ENCODE measurements at places on chromosomes 16 and 17.

GRCh38 chr16:35295856-35296255, 1836.4 kb downstream of the TP53TG3F start:
- H3K36me3 ChIP-seq, result no peaks in the 10 kb centered on the region
- no peaks in the 10 kb centered on the region for H3K27me3 ChIP-seq
- H3K4me1 ChIP-seq, result no peaks in the 10 kb centered on the region
- no peak for DNase-seq
- H3K27ac ChIP-seq, result no peak overlapping the region
- H3K4me3 ChIP-seq, result no peak overlapping the region

DNA sequence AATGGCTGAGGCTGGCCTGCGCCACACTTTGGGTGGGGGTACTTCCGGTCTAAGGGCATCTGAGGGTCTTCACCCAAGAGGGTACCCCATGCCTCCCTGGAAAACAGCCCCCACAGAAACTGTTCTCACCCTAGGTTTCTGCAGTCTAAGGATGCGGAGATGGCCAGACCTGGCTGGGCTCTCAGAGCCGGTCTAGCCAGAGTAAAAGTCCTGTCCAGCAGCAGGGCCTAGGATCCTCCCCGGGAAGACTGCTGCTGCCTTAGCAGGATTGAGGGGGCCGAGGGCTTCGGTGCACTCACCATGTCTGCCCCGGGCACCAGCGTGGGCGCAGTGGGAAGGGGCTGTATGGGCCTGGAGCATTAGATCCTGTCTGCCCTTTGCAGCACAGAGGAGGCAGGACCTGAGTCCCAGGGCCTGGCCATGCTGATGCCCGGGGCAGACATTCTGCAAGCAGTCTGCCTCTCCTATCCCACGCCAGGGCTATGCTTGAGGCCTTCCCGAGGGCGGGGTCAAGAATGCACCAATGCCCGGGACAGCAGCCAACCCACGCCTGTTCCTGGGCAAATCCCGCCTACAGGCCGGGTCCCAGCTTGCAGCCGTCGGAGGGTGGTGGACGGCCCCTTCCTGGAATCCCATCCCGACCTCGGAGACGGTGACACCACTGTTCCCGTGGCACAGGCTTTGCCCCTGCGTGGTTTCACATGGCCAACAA, 54.7 kb downstream of the CBFA2T3 start:
- no peak overlapping the region for H3K4me3 ChIP-seq
- no peaks in the 10 kb centered on the region for H3K4me1 ChIP-seq
- no peak overlapping the region for H3K27ac ChIP-seq
- H3K27me3 ChIP-seq, result no peaks in the 10 kb centered on the region
- H3K36me3 ChIP-seq, result no peaks in the 10 kb centered on the region

- H3K27me3 ChIP-seq, result no peaks in the 10 kb centered on the region
- peak overlapping the region; percentile 13 for H3K4me3 ChIP-seq
- DNase-seq, result peak; percentile 54
Measured at GRCh38 chr17:41972571-41973407, 6.2 kb downstream of the CNP start.

DNA sequence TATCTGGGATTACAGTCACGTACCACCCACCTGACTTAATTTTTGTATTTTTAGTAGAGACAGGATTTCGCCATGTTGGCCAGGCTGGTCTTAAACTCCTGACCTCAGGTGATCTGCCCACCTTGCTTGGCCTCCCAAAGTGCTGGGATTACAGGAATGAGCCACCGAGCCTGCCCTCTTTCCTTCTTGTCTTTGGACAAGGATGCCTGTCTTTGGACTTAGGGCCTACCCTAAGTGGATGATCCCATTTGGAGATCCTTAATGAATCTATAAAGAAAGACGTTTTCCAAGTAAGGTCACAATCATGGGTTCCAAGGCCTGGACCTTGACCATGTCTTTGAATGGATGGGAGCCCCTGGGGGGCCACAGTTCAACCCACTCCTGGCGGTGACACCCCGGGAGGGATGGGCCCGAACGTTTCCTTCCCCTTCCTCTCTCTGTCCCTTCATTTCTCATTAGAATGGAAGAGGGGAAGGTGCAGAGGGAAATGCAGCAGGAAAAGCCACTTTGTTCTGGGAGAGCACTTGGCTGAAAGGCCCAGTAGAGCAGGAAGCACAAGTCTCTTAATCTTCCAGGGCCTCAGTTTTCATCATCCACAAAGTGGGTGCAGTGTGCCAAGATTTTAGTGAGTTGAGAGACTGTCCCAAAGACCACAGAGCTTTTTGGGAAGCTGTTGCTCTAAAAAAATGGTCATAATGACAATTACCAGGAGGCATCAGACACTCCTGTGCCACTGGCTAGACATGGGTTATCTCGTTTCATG, 353.3 kb downstream of the SEC14L1 start:
- no peak for DNase-seq
- H3K4me1 ChIP-seq, result no peaks in the 10 kb centered on the region
- no peak overlapping the region for H3K27ac ChIP-seq
- peaks cover 21% of the 10 kb centered on the region for H3K36me3 ChIP-seq

GRCh38 chr17:17073581-17074403, 31.5 kb downstream of the MPRIP start:
- peaks cover 4% of the 10 kb centered on the region for H3K36me3 ChIP-seq
- peak; percentile 11 for DNase-seq
- H3K4me3 ChIP-seq, result no peak overlapping the region
- H3K27ac ChIP-seq, result no peak overlapping the region
- H3K4me1 ChIP-seq, result peaks cover 59% of the 10 kb centered on the region

DNA sequence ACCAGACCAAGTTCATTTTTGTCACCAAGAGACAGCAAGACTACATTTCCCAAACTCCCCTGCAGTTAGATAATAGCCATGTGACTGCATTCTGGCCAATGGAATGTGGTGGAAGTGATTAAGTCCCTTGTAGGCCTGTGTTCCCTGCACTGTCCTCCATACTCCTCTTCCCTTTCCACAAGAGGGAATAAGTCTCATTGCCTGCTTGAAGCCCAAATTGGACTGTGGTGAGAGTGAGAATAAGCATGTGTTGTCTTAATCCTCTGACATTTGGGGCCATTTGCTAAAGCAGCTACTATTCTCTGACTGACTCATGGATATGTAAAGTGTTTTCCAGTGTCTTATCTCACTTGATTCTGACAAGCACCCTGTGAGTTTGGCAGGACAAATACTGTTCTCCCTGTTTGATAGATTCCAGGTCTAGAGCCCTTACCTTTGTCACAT, 20.7 kb downstream of the PIK3R6 start:
- H3K27me3 ChIP-seq, result no peaks in the 10 kb centered on the region
- H3K4me1 ChIP-seq, result no peaks in the 10 kb centered on the region
- no peak overlapping the region for H3K4me3 ChIP-seq
- H3K36me3 ChIP-seq, result no peaks in the 10 kb centered on the region

GRCh38 chr17:35011671-35012216, 31.4 kb downstream of the LIG3 start:
- H3K36me3 ChIP-seq, result peaks cover 32% of the 10 kb centered on the region
- H3K27me3 ChIP-seq, result no peaks in the 10 kb centered on the region
- H3K4me1 ChIP-seq, result no peaks in the 10 kb centered on the region
- no peak overlapping the region for H3K4me3 ChIP-seq
- H3K27ac ChIP-seq, result no peak overlapping the region

GRCh38 chr17:46984892-46985291, 5.8 kb upstream of the RPRML start:
- H3K27me3 ChIP-seq, result peaks cover 2% of the 10 kb centered on the region
- H3K4me1 ChIP-seq, result no peaks in the 10 kb centered on the region
- DNase-seq, result no peak
- no peak overlapping the region for H3K4me3 ChIP-seq
- H3K27ac ChIP-seq, result no peak overlapping the region
- no peaks in the 10 kb centered on the region for H3K36me3 ChIP-seq

- H3K27ac ChIP-seq, result no peak overlapping the region
- no peaks in the 10 kb centered on the region for H3K27me3 ChIP-seq
- no peak for DNase-seq
- no peaks in the 10 kb centered on the region for H3K36me3 ChIP-seq
- no peak overlapping the region for H3K4me3 ChIP-seq
- H3K4me1 ChIP-seq, result no peaks in the 10 kb centered on the region
Measured at GRCh38 chr16:76818606-76819181, 372.3 kb upstream of the MON1B start.

DNA sequence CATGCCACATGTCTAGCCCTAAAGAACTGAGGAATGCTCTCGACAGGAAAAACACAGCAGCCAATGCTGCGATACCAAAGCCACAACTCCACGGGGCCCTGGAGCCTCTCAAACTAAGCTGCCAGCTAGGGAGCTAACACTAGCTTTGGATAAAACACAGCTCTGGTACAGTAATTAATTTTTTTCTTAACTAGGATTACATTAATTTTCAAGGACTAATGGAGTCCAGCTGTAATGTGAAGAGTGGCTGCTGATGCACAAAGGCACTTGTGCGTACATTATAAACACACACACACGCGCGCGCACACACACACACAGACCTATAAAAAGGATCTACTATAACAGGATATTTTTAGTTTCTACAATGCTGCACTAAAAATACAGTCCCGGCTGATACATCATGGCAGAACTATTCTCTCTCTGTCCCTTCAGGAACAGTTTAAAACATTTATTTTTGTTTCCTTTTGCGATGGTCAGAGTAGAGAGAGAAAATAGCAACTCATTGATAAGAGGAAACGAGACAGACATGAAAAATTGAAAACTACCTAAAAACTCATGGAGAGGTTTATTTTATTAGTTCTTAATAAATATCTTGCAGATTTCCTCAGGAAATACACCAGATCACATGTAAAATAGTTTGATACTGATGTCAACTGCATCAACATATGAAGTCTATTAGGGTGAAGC, 88.5 kb downstream of the SMG6 start:
- DNase-seq, result no peak
- no peak overlapping the region for H3K4me3 ChIP-seq
- H3K36me3 ChIP-seq, result no peaks in the 10 kb centered on the region
- peak overlapping the region; percentile 77 for H3K27ac ChIP-seq
- H3K27me3 ChIP-seq, result no peaks in the 10 kb centered on the region

- H3K27ac ChIP-seq, result no peak overlapping the region
- no peak overlapping the region for H3K4me3 ChIP-seq
- no peaks in the 10 kb centered on the region for H3K27me3 ChIP-seq
- H3K4me1 ChIP-seq, result no peaks in the 10 kb centered on the region
- no peak for DNase-seq
Measured at GRCh38 chr17:67137026-67137370, 92.6 kb downstream of the CACNG1 start.

GRCh38 chr16:21617607-21618006, 18.2 kb downstream of the METTL9 start:
- H3K4me1 ChIP-seq, result no peaks in the 10 kb centered on the region
- DNase-seq, result no peak
- peaks cover 2% of the 10 kb centered on the region for H3K36me3 ChIP-seq
- H3K27ac ChIP-seq, result no peak overlapping the region
- H3K4me3 ChIP-seq, result no peak overlapping the region

- peak; percentile 33 for DNase-seq
- H3K4me1 ChIP-seq, result no peaks in the 10 kb centered on the region
- H3K36me3 ChIP-seq, result no peaks in the 10 kb centered on the region
- no peaks in the 10 kb centered on the region for H3K27me3 ChIP-seq
Measured at GRCh38 chr16:26645614-26646013, 421.1 kb upstream of the C16orf82 start.

GRCh38 chr16:20660325-20660724, 37.2 kb downstream of the ACSM1 start:
- DNase-seq, result no peak
- no peak overlapping the region for H3K4me3 ChIP-seq
- H3K27ac ChIP-seq, result no peak overlapping the region
- H3K27me3 ChIP-seq, result no peaks in the 10 kb centered on the region

DNA sequence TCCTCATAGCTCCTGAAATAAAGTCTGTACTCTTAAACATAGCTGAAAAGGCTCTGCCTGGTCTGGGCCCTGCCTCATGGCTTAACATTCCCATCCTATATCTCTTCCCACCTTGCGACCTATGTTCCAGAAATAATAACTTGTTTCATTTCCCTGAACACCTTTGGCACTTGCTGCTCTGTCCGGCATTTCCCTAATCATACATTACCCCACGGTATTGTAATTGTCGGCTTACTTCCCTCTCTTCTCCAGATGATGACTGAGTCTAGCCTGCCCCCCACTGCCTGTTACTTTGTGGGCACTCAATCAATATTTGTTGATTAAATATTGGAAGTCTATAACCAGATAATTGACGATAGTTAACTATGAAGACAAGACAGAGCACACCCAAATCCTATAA, 23.3 kb upstream of the SUPT4H1 start:
- H3K36me3 ChIP-seq, result no peaks in the 10 kb centered on the region
- H3K4me1 ChIP-seq, result no peaks in the 10 kb centered on the region
- H3K27ac ChIP-seq, result no peak overlapping the region
- no peak for DNase-seq
- H3K27me3 ChIP-seq, result no peaks in the 10 kb centered on the region

- H3K36me3 ChIP-seq, result no peaks in the 10 kb centered on the region
- no peak overlapping the region for H3K4me3 ChIP-seq
- no peak for DNase-seq
- H3K27ac ChIP-seq, result no peak overlapping the region
- no peaks in the 10 kb centered on the region for H3K4me1 ChIP-seq
- H3K27me3 ChIP-seq, result no peaks in the 10 kb centered on the region
Measured at GRCh38 chr16:27421961-27422740, 20.2 kb downstream of the IL21R start.

- no peaks in the 10 kb centered on the region for H3K27me3 ChIP-seq
- H3K36me3 ChIP-seq, result no peaks in the 10 kb centered on the region
- no peak overlapping the region for H3K4me3 ChIP-seq
Measured at GRCh38 chr16:63896383-63897109, 1225.3 kb downstream of the CDH11 start.

- no peak overlapping the region for H3K4me3 ChIP-seq
- H3K4me1 ChIP-seq, result peaks cover 20% of the 10 kb centered on the region
Measured at GRCh38 chr17:3007651-3008121, 55.7 kb downstream of the OR1D5 start.

DNA sequence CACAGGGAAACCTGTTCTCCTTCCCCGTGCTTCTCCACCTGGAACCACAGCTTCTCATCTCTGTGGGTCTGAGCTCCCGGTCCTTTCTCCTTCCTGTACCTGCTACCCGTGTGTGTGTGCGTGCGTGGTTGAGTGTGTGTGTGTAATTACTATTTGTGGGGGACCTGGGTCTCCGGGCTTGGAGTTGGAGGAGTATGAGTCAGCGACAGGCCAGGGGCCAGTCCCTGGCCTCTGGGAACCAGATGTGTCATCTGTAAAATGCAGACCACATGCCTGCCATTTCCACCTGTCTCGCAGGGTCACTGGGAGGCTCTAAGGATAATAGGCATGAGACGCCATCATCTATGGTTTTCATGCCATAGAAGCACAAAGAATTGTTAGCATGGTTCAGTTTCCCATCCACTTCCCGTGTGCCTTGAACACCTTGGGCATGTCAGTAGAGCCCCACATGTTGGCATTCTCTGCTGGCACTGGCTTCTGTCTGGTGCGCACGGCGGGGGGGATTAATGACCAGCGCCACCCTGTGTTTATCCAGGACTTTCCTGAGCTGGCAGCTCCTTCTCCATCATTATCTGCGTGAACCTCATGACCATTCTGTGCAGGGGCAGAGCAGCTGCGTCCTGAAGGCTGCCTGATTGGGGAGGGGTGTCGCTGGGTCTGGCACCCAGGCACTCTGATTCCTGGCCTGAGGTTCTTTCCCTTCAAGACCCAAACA, 1.5 kb downstream of the ZNF205 start:
- H3K4me1 ChIP-seq, result no peaks in the 10 kb centered on the region
- no peaks in the 10 kb centered on the region for H3K27me3 ChIP-seq
- H3K36me3 ChIP-seq, result peaks cover 4% of the 10 kb centered on the region

GRCh38 chr16:49575346-49576172, 202.0 kb downstream of the C16orf78 start:
- H3K27me3 ChIP-seq, result no peaks in the 10 kb centered on the region
- peaks cover 6% of the 10 kb centered on the region for H3K4me1 ChIP-seq
- no peak overlapping the region for H3K4me3 ChIP-seq
- H3K36me3 ChIP-seq, result no peaks in the 10 kb centered on the region
- H3K27ac ChIP-seq, result no peak overlapping the region
- peak; percentile 82 for DNase-seq

- H3K36me3 ChIP-seq, result no peaks in the 10 kb centered on the region
- no peaks in the 10 kb centered on the region for H3K27me3 ChIP-seq
Measured at GRCh38 chr17:42895185-42895555, 5.4 kb upstream of the G6PC1 start.
